ENCODE measurements at places on chromosomes 4 and X.

- DNase-seq: no peak
Observed at GRCh38 chrX:141969706-141970105, 66.0 kb downstream of the MAGEC1 start.

GRCh38 chr4:140689623-140690022 is 66.6 kb downstream of the TBC1D9 start:
- DNase-seq: no peak

- no peak for DNase-seq
Observed at GRCh38 chr4:12487000-12487399, 997.1 kb downstream of the RAB28 start.

DNA sequence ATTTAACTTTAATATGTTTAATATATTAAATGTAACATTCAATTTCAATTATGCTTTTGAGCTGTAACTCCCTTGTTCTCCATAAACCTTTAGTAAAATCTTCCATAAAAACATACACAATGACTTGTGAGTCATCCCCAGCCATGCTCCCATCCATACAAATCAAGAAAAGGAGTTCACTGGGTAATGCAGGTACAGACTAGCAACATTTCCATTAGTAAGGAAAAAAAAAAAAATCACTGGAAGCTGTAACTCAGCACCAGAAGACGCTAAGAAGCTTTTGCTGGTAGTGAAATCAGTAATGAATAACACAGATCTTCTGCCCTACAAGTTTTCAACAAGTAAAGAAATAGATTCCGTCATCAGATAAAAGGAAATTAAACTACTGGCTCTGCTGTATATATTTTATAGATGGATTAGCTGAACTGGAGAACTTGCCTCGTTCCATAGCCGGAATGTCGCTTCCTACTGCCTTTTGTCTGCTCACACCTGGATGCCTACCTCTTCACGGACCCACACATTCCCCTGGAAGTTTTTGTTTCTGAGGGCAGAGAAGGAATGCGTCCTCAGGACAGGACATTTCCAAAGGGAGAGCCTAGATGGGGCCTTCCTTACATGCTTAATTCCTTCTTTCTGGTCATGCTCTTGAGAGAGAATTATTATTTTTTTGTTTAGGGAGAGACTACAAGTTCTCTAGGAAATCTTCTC is 298.4 kb upstream of the ANKRD50 start:
- no peak for DNase-seq

- no peak for DNase-seq
Observed at GRCh38 chr4:74768857-74769525, 25.3 kb downstream of the BTC start.

GRCh38 chr4:55933611-55934010 is 15.1 kb upstream of the CEP135 start:
- DNase-seq: no peak
